Fibroblast of villous mesenchyme (primary cell): ENCODE measurements at places on chromosomes 4 and X. TPM values are rescaled to one million over a fixed set of nuclear protein-coding genes. Genes with fewer than 3 reads are reported as not detected.

Gene TEX11
- total RNA-seq = not detected in 2 replicates

Gene TKTL1
- not detected in 2 replicates for total RNA-seq

Gene WAS
- under 0.01 TPM in 1 of 2 replicates, not detected in the other for total RNA-seq

Gene FAM9B
- not detected in 2 replicates for total RNA-seq

Gene FAM47E
- total RNA-seq = 0.32 and 0.86 TPM in 2 replicates

Gene SOWAHD
- total RNA-seq = 0.43 TPM in 1 of 2 replicates, not detected in the other

Gene TRIM2
- total RNA-seq = 35.1 and 38.0 TPM in 2 replicates

Gene SPANXD
- 0.43 TPM in 1 of 2 replicates, not detected in the other for total RNA-seq

Gene RBM47
- 0.64 and 0.86 TPM in 2 replicates for total RNA-seq

Gene HSFX4
- not detected in 2 replicates for total RNA-seq

Gene ITIH6
- total RNA-seq = not detected in 2 replicates

Gene SMIM10L2A
- under 0.01 TPM in 1 of 2 replicates, not detected in the other for total RNA-seq

Gene EIF1AX
- total RNA-seq = 34.8 and 48.8 TPM in 2 replicates

Gene EDA2R
- total RNA-seq = 8.1 and 18.1 TPM in 2 replicates

Gene RXFP1
- 1.3 and 1.7 TPM in 2 replicates for total RNA-seq

Gene PPBP
- total RNA-seq = not detected in 2 replicates

Gene UCHL1
- total RNA-seq = 488 and 579 TPM in 2 replicates

Gene AFM
- not detected in 2 replicates for total RNA-seq

Gene DGAT2L6
- not detected in 2 replicates for total RNA-seq

Gene PNMA6F
- not detected in 2 replicates for total RNA-seq

Gene ASB5
- total RNA-seq = 1.3 and 7.4 TPM in 2 replicates

Gene GAGE12H
- not detected in 2 replicates for total RNA-seq

Gene CDK16
- 81.6 and 95.0 TPM in 2 replicates for total RNA-seq

Gene C4orf50
- not detected in 2 replicates for total RNA-seq

Gene MAGEA1
- not detected in 2 replicates for total RNA-seq

Gene SSX4B
- total RNA-seq = not detected in 2 replicates

Gene CNKSR2
- total RNA-seq = 1.9 and 4.7 TPM in 2 replicates

Gene GC
- not detected in 2 replicates for total RNA-seq

Gene TMPRSS11F
- not detected in 2 replicates for total RNA-seq
